A172 (cell line): ENCODE measurements at places on chromosomes 1 and 21. TPM values are rescaled to one million over a fixed set of nuclear protein-coding genes. Genes with fewer than 3 reads are reported as not detected.

DNA sequence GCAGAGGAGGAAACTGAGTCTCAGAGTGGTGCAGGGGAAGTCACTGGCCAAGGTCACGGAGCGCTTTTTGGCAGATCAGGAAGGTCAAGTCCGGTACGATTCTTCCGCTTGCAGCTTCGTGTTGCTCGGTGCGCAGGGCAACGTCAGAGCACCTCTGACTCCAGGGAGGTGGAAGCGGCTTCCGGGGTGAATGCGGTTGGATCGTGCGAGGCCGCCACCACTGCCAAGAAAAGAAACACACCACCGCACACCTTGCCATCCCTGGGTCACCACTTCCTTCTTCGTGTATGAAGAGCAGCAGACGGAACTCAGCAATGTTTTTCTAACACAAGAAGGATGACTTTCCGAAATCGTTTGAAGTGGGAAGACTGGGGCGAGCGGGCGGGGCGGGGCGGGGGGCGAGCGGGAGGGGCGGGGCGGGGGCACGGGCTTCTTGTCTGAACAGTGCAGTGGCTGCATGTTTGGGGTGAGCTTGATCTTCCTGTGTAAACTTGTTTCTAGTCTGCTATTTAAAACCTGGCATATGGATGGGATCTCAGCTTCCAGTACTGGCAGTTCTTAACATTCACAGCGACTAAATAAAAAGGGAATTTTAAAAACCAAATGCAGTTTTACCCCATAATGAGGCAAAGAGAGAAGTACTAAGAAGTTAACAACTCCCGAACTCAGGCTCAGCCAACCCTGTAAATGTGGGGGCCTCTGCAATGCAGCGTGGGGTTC, 300.0 kb downstream of the RRAGC start:
- DNase-seq: no peak

GRCh38 chr21:19950347-19950746, 1047.9 kb upstream of the NCAM2 start:
- DNase-seq: no peak

DMBX1 gene
- 0.89 and 1.3 TPM in 2 replicates for total RNA-seq

KRTAP19-1 gene
- not detected in 2 replicates for total RNA-seq
